ENCODE measurements at places on chromosomes 11 and 22.

DNA sequence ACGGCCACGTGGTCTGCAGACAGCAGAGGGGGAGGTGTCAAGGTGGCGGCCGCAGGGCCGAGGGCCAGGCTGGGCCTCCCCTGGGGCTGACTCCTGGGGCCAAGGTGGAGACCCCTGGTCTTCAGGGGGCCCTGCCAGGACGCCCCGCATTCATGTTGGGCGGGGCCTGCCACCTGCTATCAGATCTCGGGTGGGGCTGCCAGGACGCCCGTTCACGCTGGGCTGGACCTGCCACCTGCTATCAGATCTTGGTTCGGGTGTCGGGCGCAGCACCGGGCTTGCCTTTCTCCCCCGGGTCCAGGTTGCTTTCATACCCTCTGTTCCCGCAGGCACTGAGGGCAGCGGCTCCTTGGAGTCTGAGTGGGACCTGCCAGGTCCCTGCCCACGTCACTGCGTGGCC is 16.1 kb upstream of the MAPK11 start:
- DNase-seq: no peak

GRCh38 chr11:69293819-69294505 is at the start of gene MYEOV:
Gene MYEOV (plus strand): TSS chr11:69294155. CDS start chr11:69295355, 1,200 bp downstream.
- DNase-seq: peak; percentile 38

DNA sequence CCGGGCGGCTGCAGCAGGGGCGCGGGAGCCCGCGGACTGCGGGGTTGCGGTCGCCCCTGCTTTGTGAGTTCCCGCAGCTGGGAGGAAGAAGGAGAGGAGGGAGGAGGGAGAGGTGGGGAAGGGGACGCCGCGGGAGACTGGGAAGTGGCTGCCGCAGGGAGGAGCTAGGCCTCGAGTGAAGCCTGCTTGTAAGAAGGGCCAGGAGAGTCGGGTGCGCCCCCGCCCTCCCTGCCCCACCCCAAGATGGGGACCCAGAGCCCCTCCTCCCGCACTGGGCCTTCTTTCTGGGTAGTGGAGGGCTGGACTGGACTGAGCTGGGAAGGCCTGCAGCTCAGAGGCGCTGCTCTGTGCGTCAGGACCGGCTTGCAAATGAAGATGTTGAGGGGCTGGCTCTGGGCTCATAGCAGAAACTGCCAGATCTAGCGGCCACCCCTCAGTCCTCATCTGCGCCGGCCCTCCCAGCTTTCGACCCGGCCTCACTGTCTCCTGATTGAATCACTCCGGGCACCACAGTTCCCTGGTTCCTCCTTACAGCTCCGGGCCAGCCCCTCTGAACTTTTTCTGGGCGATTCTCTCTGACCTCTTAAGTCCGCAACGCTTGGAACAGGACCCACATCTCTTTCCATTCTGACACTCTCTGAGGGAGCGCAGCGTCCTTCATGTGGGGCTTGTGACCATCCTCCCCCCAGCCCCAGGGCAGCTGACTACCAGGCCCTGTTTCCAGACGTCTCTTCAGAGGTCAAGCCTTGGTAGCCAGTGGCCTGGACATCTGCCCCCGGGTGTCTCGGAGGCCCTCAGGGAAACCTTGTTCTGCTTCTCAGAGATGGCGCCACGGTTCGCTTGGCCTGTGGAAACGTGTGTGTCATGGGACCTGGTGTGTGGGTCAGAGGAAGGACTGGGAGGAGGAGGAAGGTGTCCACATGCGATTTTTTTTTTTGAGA is 21.9 kb downstream of the SERPINH1 start:
- DNase-seq: peak; percentile 62

GRCh38 chr11:95494856-95495255 is 263.9 kb upstream of the SESN3 start:
- DNase-seq: no peak

- DNase-seq: no peak
These were observed 88.8 kb downstream of the AMBRA1 start for GRCh38 chr11:46504817-46505613.

DNA sequence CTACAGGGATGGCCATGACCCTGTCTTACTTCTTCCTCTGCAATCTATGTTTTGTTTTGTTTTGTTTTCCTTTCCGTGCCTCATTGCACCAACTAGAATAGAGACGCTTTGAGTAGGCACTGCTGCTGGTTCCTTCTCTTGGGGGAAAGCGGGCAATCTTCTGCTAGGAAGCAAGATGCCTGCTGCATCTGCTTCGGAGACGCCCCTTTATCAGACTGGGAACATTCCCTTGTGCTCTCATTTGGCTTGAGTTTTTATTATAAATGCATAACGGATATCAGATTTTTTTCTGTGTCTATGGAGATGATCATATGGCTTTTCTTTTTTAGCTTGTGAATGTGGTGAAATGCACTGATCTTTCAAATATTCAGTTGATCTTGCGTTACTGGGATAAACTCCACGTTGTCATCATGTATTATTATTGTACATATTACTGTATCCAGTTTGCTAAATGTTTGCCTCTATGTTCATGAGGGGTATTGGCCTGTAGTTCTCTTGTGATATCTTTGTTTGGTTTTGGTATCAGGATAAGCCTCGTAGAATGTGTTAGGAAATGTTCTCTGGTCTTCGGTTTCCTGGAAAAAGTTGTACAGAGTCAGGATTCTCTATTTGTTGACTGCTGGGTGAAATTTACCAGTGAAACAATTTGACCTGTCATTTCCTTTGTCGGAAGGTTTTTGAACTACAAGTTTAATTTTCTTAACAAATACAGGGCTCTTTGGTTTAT is 23.4 kb upstream of the KRTAP5-6 start:
- DNase-seq: no peak

- no peak for DNase-seq
These were observed 46.1 kb downstream of the CDKN1C start for GRCh38 chr11:2839395-2839943.

DNA sequence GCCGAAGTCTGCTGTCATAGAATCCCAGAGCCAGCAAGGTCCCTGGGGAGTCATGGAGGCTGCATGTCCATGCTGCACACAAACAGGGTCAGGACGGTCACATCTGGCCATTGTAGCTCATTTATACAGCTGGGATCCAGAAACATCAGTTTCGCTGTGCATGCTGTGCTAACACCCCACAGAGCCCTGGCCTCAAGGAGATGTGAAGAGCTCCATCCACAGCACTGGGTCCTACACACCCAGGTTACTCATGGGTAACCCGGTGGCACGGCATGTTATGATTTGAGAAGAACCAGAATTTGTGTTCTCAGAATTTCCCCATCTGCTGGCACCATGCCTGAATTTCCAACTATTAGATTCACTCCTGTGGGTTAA is 146.3 kb upstream of the ARHGAP20 start:
- peak; percentile 43 for DNase-seq

DNA sequence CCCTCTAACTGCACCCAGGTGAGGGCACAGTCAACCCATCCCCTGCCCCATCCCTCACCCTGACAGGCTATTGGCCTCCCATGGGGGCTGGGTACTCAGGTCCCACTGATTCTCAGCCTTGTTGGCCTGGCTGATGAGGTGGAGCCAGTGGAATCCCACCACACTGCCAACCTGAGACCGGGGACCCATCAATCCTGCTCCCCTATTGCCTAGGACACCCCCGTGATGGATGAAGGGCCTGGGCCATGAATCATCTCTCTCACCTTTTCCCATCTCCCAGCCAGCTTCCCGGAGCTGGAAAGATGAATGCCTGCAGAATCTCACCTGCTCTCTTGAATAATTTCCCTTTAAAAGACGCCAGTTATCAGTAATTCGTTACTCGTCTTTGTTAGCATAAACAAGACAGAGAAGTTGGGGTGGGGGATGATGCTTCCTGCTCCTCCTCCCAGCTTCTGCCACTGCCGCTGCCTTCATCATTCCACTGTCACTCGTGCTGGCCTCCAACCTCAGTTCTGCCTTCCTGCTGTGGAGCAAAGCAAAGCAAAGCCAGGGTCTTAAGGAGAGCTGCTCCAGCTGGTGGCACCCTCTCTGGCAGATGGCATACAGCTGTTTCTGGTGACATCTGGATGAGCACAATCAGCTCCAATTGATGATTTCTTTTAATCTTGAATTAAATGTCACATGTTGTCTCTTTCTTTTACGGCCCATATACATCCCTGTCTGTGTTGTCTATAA is 204.0 kb upstream of the NECTIN1 start:
- no peak for DNase-seq
